K562 (cell line): ENCODE measurements at places on chromosomes 3 and 15. TPM values are rescaled to one million over a fixed set of nuclear protein-coding genes. Genes with fewer than 3 reads are reported as not detected.
A peak's percentile ranks its signal among the peaks of the same experiment; 100 is the strongest.

DNA sequence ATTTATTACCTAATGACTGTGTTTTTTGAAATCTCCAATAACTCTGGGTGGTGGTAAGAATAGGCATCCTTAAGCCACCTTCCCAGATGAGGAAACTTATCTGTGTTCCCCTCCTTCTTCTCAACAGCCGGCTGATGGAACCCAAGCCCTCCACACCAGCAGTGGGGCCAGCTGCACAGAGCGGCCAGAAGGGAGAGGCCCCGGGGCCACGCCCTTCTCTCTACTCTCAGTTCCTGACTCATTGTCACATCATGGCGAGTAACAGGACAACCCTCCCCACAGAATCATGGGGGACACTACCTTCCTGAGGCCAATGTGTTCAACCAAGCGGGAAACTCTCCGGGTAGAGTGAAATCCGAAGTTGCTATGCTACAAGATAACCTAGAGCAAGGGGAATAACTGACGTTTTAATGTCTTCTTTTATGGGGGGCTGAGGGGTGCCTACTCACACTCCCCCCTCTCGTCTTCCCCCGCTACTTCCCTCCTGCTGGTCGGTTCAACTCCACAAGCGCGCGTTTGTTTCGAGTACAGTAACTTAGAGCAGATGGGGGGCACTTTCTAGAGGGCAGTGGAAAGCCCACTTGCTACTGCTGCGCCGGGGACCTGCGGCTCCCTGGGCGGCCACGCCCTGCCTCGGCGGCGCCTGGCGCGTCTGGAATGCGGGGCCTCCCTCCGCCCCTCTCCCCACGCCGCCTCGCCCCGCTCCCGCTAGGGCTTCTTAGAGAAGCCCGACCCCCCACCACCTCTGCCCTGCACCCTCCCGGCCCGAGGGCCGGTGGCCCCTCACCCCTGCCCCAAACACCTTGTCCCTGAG lies 621 bp downstream of the ANXA2 start:
- DNase-seq = peak; percentile 79

DNA sequence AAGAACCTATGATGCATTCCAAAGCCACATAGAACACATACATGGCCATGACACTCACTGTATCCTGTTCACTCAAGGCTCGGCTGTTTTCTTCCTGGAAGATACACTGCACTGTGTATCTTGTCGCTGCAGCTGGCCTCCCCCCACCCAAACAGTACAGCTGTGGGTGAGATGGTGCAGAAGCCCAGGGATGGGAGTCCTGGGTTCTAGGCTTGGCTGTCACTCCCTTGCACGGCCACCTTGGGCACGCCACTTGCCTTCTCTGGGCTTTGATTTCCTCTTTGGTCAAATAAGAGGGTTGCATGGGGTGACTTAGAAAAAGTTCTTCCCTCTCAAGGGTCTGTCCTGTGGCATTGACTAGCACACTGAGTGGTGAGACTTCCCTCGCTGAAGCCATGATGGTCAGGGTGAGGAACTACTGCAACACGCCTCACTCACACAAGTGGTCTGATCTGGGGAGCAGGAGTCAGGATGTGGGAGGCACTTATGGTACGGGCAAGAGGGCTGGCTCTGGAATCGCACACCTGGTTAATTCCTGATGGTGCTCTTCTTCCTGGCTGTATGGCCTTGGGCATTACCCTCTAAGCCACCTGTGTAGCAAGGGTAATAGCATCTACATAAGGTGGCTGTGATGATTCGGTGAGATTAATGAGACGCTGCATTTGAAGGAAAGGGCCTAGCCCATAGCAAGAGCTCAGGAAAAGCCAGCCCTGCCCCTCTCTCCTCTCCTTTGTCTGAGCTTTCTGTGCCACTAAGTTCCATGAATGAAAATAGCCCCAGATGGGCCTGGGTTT lies 44.0 kb downstream of the ANP32A start:
- DNase-seq = no peak

GRCh38 chr3:143495527-143495926 lies 352.7 kb downstream of the SLC9A9 start:
- no peak for DNase-seq

CFAP91 gene
- total RNA-seq = not detected in 2 replicates
